NCI-H1436 treated with DMSO at 0.1 percent for 48 hours (cell line): ENCODE measurements at places on chromosomes 11 and 22.

- DNase-seq: no peak
Measured at GRCh38 chr22:44813416-44813815, 61.0 kb downstream of the ARHGAP8 start.

DNA sequence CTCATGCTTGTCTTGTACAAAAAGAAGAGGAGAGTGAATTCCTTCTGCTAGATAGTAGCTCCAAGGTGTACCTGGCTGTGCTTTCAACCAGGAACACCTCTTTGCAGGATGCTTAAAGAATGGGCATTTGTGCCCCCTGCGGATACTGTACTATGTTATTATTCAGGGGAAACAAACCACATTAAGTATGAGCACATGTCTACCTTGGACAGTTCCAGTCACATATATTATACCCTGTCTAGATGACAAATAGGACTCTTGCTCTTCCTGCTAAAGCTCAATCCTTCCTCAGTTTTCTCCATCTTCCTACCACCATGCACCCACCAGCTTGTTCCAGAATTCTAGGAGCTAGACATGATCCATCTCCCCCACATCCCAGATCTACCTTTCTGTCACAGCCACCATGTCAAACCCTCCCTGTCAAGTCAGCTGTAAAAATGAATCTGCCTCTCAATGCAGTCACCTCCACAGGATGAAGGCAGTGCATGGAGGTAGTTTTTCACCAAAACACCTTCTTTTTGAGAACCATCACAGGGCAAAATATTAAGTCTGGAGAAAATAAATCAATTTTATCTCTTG lies 337.4 kb downstream of the LARGE1 start:
- DNase-seq: no peak

DNA sequence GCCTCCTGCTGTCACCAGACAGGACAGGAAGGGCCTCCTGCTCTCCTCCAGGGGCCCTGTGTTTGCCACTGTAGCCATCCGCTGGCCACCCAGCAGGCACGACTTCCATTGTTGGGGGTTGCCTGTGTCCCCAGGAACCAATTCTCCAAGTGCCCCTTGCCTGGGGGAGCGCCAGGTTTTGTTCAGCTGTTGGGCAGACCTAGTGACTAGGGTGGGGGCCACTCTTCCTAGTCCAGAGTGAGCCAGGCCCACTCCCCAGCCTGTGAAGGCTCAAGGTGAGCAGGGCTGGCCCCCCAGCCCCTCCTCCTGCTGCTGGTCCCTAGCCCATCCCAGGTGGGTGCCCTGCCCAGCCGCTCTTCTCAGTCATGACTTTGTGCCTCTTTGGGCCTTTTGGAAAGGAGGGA lies 30.9 kb downstream of the OSBPL5 start:
- DNase-seq: no peak

DNA sequence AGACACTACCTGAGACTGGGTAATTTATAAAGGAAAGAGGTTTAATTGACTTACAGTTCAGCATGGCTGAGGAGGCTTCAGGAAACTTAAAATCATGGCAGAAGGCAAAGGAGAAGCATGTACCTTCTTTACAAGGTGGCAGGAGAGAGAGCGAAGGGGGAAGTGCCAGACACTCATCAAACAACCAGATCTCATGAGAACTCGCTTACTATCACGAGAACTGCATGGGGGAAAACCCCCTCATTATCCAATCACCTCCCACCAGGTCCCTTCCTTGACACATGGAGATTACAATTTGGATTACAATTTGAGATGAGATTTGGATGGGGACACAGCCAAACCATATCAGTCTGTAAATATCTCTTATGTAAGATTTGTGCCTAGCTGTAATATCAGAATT lies 50.9 kb upstream of the ATXN10 start:
- DNase-seq: no peak

DNA sequence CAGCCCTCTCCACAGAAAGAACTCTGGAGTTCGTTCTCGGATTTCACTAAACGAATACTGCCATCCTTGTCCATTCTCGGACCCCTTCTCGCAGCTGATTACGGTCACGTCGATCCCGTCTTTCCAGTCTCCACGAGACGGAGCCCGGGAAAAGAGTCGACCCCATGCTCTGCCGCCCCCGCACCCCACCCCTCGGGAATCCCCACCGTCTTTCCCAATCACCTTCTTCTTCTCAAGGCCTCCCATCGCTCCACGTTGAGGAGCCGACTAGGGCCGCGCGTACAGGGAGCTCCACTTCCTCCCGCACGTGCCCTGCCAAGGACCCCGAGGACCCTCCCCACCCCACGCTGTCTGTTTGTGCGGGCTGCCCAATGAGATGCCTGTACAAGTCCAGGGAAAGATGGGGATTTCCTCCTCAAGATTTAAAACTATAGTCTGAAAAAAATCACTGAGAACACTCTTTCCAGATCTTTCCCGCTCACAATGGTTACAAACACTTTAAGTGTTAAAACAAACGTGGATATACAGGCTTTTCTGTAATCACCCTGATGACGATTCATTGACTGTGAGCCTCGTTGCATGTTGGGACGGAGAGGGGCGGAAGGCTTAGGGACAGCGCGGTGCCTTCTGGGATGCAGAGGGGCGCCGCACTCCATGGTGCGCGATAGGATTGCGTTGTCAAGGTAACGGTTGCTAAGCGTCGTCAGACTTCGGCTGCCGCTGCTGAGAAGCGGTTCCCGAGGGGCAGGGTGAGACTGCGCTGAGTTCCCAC lies at the start of gene PES1:
TSS of gene PES1 (minus strand) at position 323 of the 772 bp plus-strand sequence. CDS start at position 246, 77 bp downstream.
- peak; percentile 95 for DNase-seq

DNA sequence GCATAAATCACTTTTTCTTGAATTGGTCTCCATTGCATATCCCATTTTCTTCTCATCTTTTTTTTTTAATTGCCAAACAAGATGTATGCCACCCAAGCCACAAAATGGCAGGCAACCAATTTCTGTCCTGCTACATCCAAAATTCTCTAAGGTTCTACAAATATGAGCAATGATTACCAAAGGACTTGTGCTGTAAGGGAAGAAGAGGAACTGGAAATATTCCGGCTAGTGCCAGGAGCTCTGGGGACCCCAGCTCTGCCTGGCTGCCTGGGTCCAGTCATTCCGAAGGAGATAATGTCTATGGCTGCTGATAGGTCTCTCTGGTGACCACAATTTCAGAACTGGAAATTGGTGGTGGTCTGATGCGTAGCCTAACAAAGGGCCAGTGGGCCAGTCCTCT lies 17.1 kb upstream of the SNX32 start:
- no peak for DNase-seq

DNA sequence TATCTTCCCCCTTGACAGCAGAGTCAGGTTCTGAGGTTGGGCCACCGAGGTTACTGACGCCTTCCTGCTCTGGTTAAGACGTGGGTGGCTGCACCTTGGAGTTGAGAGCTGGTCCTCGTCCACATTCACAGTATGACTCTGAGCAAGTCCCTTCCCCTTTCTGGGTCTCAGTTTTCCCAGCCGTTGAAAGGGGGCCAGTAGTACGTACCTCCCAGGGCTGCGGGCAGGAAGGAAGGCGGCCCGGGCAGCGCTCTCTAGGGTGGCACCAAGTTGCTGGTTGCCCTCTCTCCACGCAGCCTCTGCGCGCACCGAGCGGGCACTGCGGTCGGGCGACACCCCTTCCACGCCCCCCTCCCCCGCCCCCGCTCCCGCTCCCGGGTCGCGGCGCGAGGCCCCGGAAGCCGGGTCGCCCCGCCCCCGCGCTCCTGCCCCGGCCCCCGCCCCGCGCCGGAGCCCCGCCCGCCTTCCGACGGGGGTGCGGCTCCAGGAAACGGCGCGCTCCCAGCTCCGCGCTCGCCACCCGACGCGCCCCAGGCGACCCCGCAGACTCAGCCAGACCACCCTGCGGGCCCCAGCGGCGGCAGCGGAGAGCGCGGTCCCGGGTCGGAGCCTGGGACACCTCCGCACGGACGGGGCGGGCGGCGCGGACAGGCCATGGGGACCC lies at the start of gene EHBP1L1:
TSS of gene EHBP1L1 (plus strand) at position 486 of the 664 bp plus-strand sequence. CDS start 250 bp downstream, outside the sequence.
- no peak for DNase-seq

DNA sequence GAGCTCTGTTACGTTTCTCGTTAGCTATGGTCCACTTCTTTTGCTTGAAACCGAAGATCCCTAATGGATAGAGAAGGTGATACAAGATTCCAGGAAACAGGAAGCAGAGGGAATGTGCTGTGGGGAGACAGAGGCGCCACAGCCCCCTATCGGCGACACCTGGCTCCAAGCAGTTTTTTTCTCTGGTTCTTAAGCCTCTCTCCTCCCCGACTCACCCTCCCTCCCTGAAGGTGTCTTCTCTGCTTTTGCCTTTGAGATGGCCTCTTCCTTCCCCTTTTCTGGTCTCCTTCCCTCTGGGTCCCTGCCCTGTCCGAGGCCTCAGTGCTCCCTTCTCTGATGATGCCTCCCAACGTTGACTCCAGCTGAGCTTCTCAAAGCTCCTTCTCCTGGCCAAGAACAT lies 14.2 kb upstream of the APOBEC3A start:
- DNase-seq: no peak

GRCh38 chr22:50244420-50245213 lies at the start of gene TUBGCP6:
TSS of gene TUBGCP6 (minus strand) at chr22:50245023. CDS start at chr22:50244459, 564 bp downstream.
- DNase-seq: peak; percentile 47

- DNase-seq: no peak
Measured at GRCh38 chr11:12079726-12080556, 30.4 kb upstream of the MICAL2 start.

DNA sequence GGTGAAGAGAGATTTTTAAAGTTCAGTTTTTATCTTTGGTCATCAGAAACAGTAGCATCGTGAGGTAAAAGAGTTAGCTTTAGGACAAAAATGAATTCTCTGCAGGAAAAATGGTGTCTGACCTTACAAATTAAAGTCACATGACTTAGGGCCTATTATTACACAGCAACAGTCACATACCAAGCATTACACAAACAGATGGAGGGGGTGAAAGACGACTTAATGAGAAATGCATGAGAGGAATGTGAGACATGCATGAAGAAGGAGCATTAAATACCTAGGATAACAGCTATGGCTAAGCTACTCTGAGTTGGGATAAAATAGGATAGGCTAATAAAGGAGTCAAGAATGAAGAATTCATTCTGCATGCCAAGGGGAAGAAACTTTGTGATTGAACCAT lies 77.5 kb downstream of the BLID start:
- no peak for DNase-seq

DNA sequence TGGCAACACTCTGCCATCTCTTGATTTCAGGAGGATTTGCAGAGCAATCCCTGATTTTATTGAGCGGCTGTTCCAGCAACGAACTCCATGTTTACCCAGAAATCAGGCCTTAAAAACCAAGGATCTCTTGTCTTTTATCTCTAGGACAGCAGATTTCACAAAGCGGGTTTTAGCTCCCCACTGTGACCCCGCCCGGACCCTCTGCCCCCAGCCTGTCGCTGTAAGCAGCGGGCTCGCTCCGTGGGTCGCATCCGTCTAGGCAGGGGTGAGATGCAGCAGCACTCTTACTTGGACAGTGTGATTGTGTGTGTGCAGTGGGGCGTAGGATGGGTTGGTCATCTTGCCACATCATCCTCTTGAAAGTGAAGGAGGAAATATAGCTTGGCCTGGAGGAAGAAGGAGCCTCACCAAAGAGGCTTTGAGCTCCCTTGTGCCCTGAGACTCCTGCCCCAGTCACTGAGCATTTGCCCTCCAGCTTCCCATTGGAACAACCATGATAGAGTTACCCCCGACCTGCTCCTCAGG lies 189.2 kb upstream of the TBCEL start:
- no peak for DNase-seq

GRCh38 chr11:129040934-129041333 lies 98.3 kb upstream of the TP53AIP1 start:
- no peak for DNase-seq

DNA sequence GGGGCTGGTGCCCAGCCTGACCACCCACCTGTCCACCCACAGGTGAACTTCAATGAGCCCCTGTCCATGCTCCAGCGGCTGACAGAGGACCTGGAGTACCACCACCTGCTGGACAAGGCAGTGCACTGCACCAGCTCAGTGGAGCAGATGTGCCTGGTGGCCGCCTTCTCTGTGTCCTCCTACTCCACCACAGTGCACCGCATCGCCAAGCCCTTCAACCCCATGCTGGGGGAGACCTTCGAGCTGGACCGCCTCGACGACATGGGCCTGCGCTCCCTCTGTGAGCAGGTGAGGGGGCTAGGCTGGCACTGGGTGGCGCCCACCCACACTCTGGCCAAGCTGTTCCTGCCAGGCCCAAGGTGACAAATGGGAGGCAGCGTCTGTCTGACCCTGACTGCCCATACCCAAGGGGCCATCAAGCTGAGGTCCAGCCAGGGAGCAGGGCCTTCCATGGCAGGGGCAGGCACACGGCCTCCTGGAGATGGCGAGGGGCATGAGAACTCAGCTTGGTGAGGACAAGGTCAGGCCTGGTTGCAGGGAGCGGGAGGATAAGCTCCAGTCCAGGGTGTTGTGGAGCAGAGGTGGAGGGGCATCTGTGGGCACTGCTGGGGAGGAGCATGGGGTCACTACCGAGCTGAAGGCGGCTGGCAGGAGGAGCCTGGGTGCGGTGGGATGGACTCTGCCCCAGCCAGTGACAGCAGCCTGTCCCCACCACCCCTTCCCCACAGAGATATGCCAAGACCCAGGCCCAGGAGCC lies 77.7 kb downstream of the MORC2 start:
- no peak for DNase-seq

- DNase-seq: no peak
Measured at GRCh38 chr11:124421043-124421442, 3.6 kb downstream of the OR8B4 start.

GRCh38 chr11:83681031-83681781 lies 395.0 kb upstream of the CCDC90B start:
- DNase-seq: no peak

- DNase-seq: no peak
Measured at GRCh38 chr11:92827132-92827531, 142.3 kb upstream of the MTNR1B start.

GRCh38 chr11:18203723-18204122 lies 31.1 kb downstream of the MRGPRX4 start:
- DNase-seq: no peak

DNA sequence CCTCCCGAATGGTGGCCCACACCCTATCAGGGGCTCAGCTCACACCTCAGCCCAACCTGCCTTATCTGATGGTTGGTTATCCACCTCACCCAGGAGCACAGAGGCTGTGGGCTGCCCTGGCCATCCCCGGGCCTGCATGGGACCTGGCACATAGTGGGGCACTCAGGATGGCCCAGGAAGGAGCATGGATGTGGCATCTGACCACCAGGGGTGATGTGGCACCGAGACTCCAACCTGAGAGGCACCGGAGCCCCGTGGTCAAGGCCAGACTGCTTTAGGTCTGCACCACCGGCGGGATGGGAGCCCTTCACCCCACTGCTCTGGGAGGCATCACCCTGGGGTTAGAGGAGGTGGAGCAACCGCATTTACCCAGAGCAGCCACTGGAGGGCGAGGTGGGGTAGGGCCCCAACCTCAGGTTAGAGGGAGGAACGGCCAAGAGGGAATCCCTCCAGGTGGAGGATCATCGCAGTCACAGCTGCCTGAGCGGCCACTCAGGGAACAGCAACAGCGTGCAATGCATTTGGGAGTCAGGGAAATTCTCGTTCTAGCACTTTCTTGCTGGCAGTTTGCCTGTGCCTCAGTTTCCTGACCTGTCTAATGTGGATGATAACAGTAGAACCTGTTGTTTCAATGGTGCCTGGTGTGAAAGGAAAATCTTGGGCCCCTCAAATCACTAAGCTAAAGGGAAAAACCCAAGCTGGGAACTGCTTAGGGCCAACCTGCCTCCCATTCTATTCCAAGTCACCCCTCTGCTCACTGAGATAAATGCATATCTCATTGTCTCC lies 52.9 kb upstream of the CARS1 start:
- DNase-seq: no peak

GRCh38 chr11:77019976-77020595 lies 14.1 kb upstream of the B3GNT6 start:
- no peak for DNase-seq
